ENCODE measurements at places on chromosomes 4 and X.

GRCh38 chr4:161342881-161343568 lies 820.8 kb downstream of the FSTL5 start:
- no peaks in the 10 kb centered on the region for H3K36me3 ChIP-seq
- no peak overlapping the region for H3K4me3 ChIP-seq
- peaks cover 8% of the 10 kb centered on the region for H3K4me1 ChIP-seq
- H3K27ac ChIP-seq = no peak overlapping the region

GRCh38 chrX:116285501-116285900 lies 115.0 kb downstream of the AGTR2 start:
- H3K4me1 ChIP-seq = peaks cover 27% of the 10 kb centered on the region
- H3K4me3 ChIP-seq = no peak overlapping the region
- no peak overlapping the region for H3K27ac ChIP-seq
- H3K27me3 ChIP-seq = no peaks in the 10 kb centered on the region

GRCh38 chr4:4499438-4500123 lies 42.3 kb downstream of the STX18 start:
- no peaks in the 10 kb centered on the region for H3K36me3 ChIP-seq
- H3K27ac ChIP-seq = no peak overlapping the region
- DNase-seq = no peak

GRCh38 chr4:123649250-123649644 lies 252.7 kb downstream of the SPRY1 start:
- H3K36me3 ChIP-seq = peaks cover 2% of the 10 kb centered on the region
- no peaks in the 10 kb centered on the region for H3K27me3 ChIP-seq
- H3K4me3 ChIP-seq = no peak overlapping the region
- DNase-seq = no peak
- peak overlapping the region; percentile 52 for H3K27ac ChIP-seq

DNA sequence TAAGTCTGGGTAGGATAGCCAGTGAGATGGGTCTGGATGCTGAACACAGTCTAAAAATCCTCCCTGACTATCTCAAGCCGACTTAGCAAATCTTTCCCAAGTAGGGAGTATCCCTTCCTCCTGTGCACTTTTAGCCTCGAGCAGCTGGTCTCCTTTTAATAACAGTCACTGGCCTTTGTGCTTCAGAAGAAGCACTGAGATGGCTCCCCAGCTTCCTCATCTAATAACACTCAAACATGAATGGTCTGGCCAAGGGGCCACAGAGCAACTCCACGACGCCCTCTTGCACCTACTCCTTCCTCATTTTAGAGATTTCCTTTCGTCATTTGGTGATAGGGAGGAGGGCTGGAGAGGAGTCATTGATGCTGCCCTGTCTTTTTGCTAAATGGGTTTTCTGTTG lies 78.8 kb upstream of the TMEM150C start:
- peaks cover 4% of the 10 kb centered on the region for H3K4me1 ChIP-seq
- DNase-seq = no peak
- H3K36me3 ChIP-seq = no peaks in the 10 kb centered on the region
- H3K27ac ChIP-seq = no peak overlapping the region
- H3K4me3 ChIP-seq = no peak overlapping the region

- H3K36me3 ChIP-seq = no peaks in the 10 kb centered on the region
- no peak for DNase-seq
- no peak overlapping the region for H3K27ac ChIP-seq
- H3K4me1 ChIP-seq = peaks cover 16% of the 10 kb centered on the region
- H3K4me3 ChIP-seq = no peak overlapping the region
Measured at GRCh38 chr4:53711926-53712325, 120.6 kb upstream of the LNX1 start.

GRCh38 chr4:155704841-155705404 lies 38.3 kb downstream of the GUCY1A1 start:
- H3K4me3 ChIP-seq = no peak overlapping the region
- no peaks in the 10 kb centered on the region for H3K36me3 ChIP-seq
- H3K27ac ChIP-seq = no peak overlapping the region
- H3K27me3 ChIP-seq = no peaks in the 10 kb centered on the region

DNA sequence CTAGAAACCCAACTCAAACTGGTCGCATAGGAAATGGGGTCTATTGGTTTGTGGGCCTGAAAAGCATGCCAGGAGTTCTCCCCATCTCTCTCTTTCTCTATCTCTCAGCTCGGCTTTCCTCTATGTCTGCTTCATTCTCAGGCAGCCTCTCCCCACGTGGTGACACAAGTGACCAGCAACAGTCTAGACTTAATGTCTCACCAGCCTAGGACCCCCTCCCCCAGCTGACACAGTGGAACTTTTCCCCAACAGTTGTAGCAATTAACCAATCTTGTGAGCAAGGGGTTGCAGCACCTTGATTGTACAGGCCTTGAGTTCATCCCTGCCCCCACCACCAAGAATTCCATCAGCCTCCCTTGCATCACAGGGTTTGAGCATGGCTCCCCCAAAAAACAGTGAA lies 159.8 kb upstream of the KIT start:
- DNase-seq = no peak
- H3K27ac ChIP-seq = no peak overlapping the region
- no peak overlapping the region for H3K4me3 ChIP-seq
- H3K4me1 ChIP-seq = peaks cover 20% of the 10 kb centered on the region
- no peaks in the 10 kb centered on the region for H3K36me3 ChIP-seq
- H3K27me3 ChIP-seq = no peaks in the 10 kb centered on the region

GRCh38 chr4:53123819-53124218 lies 242.0 kb downstream of the SCFD2 start:
- H3K4me3 ChIP-seq = no peak overlapping the region
- no peak overlapping the region for H3K27ac ChIP-seq
- H3K4me1 ChIP-seq = peaks cover 7% of the 10 kb centered on the region
- DNase-seq = no peak
- no peaks in the 10 kb centered on the region for H3K27me3 ChIP-seq
- H3K36me3 ChIP-seq = no peaks in the 10 kb centered on the region

GRCh38 chr4:85829276-85830051 lies 354.5 kb downstream of the ARHGAP24 start:
- H3K36me3 ChIP-seq = no peaks in the 10 kb centered on the region
- no peak overlapping the region for H3K27ac ChIP-seq
- no peak overlapping the region for H3K4me3 ChIP-seq
- H3K27me3 ChIP-seq = no peaks in the 10 kb centered on the region

- H3K36me3 ChIP-seq = no peaks in the 10 kb centered on the region
- no peak overlapping the region for H3K4me3 ChIP-seq
- no peak for DNase-seq
- H3K4me1 ChIP-seq = no peaks in the 10 kb centered on the region
- no peaks in the 10 kb centered on the region for H3K27me3 ChIP-seq
Measured at GRCh38 chr4:177770776-177771175, 328.5 kb upstream of the AGA start.
